Neuronal stem cell (in vitro differentiated cells): ENCODE measurements at places on chromosomes 5 and 9.
A peak's percentile ranks its signal among the peaks of the same experiment; 100 is the strongest.

- DNase-seq: no peak
These were observed 151.0 kb upstream of the PAPPA start for GRCh38 chr9:116002624-116003023.

DNA sequence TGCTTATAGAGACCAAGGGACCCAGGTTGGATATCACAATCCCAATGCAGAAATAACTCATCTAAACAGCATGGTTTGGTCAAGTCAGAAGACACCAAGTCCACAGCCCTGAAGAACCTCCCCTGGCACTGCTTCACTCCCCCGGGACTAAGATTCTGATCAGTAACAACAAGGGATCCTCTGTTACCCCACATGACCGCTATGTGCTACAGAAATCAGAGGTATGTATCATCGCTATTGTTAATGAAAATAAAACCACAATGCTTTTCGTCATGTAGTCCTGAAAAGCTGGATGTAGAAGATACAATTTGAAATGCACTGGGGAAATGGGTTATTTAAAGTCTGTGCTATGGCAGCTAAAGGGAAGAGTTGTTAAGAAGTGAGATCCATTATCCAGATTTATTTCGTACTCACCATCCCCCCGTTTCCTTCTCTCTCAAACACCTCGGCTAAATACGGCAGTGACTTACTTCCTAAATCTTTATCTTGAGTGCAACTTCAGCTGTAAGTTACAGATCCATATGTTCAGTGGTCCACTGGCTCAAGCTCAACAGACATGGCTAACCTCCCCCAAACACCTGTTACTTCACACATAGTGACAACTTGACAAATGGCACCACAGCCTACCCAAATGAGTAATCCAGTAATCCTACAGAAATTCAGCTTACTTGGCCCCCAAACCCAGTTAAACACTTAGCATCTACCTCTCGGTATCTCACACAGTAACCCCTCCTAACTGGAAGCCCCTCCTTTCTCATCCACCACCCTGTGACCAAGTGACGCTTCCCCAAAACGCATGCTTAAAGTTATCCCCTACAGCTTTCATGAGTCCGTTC is 129.2 kb downstream of the MYO10 start:
- DNase-seq: no peak

GRCh38 chr5:180102636-180103035 is 31.1 kb upstream of the RNF130 start:
- no peak for DNase-seq

- no peak for DNase-seq
These were observed 214.6 kb downstream of the GABRG2 start for GRCh38 chr5:162282191-162282590.

DNA sequence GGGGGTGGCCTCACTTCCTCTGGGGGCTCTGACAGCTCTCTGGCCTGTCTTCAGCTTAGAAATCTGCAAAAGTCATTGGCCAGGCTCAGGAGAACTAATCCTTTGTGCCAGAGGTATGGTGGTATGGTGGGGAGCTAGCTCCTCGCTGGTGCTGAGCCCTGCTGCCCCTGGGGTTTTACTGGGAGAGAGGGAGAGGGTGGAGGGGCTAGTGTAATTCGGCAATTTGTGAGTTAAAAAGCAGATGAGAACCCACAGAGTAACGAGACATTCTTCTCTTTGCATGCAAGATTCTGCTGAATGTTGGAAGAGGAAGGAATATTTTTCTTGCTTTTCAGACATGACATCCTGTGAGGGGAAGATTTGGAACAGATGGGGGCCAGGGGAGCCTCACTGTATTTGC is 65.5 kb upstream of the SPRY4 start:
- DNase-seq: no peak

GRCh38 chr9:4126184-4126865 is 173.5 kb downstream of the GLIS3 start:
- DNase-seq: no peak

DNA sequence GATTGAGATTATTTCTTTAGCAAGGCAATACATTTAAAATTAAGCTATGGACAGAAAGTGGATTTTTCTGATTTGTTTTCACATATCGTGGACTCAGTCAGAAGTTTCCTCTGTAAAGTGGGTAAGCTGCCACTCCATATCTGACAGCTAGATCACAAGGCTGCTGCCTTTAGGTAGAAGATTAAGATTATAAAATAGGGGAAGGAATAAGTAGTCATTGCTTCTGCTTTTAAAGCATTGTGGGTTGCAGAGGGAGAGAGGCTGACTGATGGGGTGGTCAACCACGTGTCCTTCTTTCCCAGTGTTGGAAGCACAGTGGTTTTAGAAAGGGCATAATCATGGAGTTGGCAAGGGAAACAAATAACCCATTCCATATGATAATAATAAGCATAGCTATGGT is 74.3 kb upstream of the MOCS2 start:
- DNase-seq: no peak

GRCh38 chr5:3025392-3025791 is 273.9 kb upstream of the IRX2 start:
- DNase-seq: no peak

DNA sequence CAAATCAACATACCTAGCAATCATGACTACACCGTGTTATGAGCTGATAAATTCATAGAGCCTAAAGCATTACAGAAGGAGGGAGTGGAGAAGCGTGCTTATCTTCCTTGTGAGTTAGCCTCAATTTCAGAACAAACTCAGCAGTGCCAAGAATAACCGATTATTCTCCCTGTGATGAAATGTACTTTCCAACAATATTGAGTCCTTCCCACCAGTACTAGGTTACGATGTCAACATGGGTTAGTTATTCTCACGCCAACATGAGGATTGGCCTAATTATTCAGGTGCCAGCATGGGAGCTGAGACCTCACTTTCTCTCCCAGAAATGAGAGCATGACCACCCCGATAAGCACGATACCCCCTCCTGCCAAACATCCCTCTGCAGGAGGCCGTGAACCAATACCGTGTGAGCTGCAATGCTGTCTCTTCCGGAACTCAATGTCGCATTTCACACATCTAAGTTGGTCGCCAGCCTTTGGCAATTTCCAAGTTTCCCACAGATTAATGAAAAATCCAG is 193.7 kb downstream of the ENC1 start:
- no peak for DNase-seq

- no peak for DNase-seq
These were observed 52.9 kb downstream of the BARX1 start for GRCh38 chr9:93902051-93902779.

- no peak for DNase-seq
These were observed 163.3 kb downstream of the MACROH2A1 start for GRCh38 chr5:135235551-135236227.

DNA sequence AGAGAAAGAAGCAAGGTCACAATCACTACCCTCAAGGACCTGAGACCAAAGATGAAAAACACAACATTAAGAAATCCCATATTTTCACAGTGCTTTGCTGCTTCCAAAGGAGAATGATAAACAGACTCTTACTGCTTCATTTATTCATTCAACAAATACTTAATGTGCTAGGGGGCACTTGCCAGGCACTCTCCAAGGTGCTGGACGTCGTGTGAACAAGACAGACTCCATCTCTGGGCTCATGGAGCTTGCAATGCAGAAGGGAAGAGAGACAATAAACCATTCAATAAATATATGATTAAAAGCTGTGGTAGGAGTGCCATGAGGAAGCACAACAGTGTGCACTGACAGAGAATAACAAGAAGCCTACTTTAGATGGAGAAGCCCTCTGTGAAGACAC is 327.7 kb downstream of the CDK5RAP2 start:
- DNase-seq: no peak

- no peak for DNase-seq
These were observed 134.4 kb downstream of the CACNA1B start for GRCh38 chr9:138011951-138012500.

- DNase-seq: no peak
These were observed 353.6 kb downstream of the SEMA5A start for GRCh38 chr5:9192266-9192665.

GRCh38 chr5:179766021-179766725 is 27.6 kb upstream of the LTC4S start:
- DNase-seq: no peak

GRCh38 chr5:159319832-159320231 is 10.5 kb downstream of the IL12B start:
- no peak for DNase-seq

DNA sequence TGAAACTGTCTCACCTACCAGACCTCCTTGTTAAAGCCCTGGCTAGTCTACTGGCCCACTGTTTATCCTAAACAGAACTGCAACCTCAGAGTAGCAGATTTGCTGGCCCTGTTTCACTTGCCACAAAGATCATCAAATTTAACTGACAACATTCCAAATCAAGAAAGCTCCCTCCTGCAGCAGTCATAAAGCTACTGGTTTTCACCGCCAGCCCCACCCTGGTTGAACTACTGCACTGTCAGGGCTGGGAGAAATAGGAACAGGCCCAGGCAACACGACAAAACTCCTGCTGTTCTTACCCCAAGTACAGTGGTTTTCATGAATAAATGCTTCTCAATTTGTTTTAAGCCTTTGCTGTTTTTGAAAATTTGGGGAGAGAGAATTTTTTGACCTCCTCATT is 63.0 kb downstream of the NR6A1 start:
- DNase-seq: no peak

GRCh38 chr9:18393340-18394130 is 80.4 kb upstream of the ADAMTSL1 start:
- DNase-seq: no peak

DNA sequence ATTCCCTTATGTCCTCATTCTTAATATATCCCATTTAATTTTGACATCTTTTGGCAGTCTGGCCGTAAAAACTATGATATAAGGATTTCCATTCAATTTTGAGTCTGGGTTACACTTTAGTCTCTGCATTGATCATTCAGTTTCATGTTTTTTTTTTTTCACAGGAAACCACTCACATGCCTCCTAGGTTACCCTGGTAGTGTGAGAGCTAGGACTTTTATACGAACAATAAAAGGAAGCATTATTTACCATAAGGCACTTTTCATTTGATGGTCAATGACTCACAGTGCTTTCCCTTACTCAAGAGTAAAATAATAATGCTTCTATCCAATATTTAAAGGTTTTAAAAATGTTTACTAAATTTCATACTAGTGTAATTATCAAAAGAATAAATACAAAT is 16.4 kb upstream of the DMAC1 start:
- no peak for DNase-seq

DNA sequence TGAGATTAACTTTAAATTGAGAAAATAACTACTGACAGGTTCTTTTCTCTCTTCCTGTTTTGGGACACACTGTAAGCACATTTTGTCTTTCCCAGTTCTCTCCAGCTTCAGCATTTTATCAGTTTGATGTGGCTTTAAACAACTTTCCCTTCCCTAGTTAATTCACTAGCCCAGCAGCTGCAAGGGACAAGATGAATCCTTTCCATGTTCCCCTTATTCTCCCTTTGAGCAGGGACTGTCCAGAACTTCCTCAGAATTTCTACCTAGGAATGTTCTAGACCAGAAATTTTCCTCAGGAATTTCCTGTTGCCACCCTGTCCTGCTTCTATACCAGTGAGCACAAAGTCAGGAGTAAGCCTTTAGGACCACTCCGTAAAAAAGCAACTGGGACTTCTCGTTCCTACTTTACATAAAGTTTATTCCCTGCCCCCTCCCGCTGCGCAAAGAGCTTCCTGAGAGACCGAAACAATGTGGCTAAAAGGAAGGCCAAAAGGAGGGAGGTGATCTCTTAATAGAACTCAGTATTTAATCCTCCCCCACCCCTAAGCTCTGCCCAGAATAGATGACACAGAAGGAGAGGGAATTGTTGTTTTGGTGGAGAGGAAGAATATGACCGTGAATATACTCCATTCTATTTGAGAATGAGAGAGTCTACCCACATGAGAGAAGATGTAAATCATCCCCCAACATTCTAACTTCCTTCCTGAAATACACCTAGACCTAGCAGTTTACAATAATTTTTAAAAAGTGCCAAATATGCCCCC is 61.9 kb downstream of the GLIS3 start:
- no peak for DNase-seq

GRCh38 chr5:42772265-42772993 is 15.8 kb downstream of the CCDC152 start:
- no peak for DNase-seq

DNA sequence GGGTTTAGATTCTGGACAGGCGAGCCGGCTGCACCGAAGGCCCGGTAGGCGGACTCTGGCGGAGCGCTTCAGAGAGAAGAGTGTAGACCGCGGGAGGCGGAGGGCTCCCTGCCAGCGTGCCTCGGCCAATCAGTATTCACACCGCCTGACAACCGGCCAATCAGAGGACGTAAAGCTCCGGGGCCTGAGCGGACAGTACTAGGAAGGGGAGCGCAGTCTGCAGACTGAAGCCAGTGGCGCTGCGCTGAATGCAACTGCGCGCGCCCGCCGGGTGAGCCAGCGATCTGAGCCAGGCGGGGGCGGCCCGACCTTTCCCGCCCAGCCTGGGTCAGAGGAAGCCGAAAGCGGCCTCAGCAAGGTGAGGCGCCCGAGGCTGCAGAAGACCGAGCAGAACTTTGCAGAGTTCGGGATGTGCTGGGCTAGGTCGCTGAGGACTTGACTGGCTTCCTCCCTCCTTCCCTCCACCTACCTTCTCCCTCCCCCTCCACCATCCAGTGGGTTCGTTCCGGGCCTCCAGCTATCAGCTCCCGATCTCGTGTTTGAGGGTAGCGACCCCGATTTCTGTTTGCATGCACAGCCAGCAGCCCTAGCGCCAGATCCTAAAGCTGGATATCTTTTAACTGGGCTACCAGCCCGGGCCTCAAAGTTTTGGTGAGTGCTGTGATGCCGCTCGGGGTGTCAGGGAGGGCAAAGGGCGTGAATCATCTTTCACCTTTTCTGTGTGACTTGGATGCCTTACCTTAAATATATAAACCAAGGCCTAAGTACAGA is at the start of gene DMRT2:
Gene DMRT2, plus strand, starts transcription at position 233 of the 771 bp plus-strand sequence. CDS start 1,257 bp downstream, outside the sequence.
- peak; percentile 93 for DNase-seq

- DNase-seq: peak; percentile 36
These were observed 91.2 kb downstream of the RFK start for GRCh38 chr9:76302947-76303550.

- no peak for DNase-seq
These were observed 547.7 kb downstream of the MAT2B start for GRCh38 chr5:164053123-164053522.
